ENCODE measurements at places on chromosomes 1 and 21.

GRCh38 chr1:192546596-192547190 is 28.9 kb upstream of the RGS1 start:
- DNase-seq = no peak

GRCh38 chr1:47757226-47757975 is 239.8 kb downstream of the TRABD2B start:
- DNase-seq = no peak

GRCh38 chr1:66519992-66520391 is 14.0 kb upstream of the SGIP1 start:
- no peak for DNase-seq

DNA sequence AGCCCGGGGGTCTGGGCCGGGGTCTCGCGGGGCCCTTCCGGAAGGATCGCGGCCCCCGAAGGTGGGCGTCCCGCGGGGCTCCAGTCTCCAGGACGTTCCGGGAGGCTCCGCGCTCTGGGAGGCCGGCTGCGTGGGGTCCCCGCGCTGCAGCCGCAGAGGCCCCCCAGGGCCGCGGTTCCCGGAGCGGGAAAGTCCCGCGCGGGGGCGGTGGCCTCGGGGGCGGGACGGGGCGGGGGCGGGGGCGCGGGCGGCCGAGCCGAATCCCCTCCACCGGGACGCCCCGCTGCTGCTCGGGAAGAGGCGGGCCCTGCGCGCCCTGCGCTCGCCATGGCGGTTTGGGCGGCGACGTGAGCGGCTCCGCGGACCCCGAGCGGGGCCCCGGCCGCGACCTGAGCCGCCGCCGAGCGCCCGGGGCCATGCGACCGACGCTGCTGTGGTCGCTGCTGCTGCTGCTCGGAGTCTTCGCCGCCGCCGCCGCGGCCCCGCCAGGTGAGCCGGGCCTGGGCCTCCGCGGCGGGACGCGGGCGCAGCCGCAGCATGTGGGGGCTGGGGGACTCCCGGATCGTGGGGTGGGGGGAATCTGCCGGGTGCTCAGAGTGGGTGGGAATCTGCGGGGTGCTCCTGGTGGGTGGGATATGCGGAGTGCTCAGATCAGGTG is at the start of gene IFNGR2:
Gene IFNGR2, plus strand, starts transcription at position 286 of the 658 bp plus-strand sequence. Its CDS starts 131 bp downstream, at position 417.
- DNase-seq = peak; percentile 46

GRCh38 chr1:164576291-164577271 is 17.6 kb downstream of the PBX1 start:
- no peak for DNase-seq

DNA sequence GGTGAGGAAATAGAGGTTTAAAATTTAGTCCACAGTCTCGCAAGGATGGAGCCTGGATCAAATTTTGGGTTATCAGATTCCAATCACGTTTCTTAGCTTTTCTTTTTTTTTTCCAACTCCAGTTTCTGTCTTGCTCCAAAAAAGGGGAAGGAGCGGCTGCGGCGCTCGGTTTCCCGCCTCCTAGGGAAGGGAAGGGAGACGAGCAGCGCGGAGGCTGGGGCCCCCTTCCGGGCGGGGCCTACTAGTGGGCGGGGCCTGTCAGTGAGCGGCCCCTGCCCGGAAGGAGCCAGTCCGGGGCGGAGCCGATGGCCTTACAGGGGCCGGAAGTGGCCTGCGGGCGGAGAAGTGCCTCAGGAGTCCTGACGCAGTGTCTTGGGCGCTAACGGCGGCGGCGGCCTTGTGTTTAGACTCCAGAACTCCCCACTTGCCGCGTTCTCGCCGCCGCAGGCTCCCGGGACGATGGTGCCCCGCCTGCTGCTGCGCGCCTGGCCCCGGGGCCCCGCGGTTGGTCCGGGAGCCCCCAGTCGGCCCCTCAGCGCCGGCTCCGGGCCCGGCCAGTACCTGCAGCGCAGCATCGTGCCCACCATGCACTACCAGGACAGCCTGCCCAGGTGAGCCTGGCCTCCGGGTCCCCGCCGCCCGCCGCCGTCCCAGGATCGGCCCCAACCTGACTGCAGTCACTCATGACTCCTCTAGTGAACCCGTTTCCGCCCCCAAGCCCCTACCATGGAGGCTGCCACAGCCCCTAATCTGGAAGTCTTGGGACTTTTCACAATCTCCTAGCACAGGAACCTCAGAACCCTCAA is at the start of gene CPT2:
Gene CPT2, plus strand, starts transcription at position 340 of the 806 bp plus-strand sequence. Its CDS starts 120 bp downstream, at position 460.
- DNase-seq = peak; percentile 87

DNA sequence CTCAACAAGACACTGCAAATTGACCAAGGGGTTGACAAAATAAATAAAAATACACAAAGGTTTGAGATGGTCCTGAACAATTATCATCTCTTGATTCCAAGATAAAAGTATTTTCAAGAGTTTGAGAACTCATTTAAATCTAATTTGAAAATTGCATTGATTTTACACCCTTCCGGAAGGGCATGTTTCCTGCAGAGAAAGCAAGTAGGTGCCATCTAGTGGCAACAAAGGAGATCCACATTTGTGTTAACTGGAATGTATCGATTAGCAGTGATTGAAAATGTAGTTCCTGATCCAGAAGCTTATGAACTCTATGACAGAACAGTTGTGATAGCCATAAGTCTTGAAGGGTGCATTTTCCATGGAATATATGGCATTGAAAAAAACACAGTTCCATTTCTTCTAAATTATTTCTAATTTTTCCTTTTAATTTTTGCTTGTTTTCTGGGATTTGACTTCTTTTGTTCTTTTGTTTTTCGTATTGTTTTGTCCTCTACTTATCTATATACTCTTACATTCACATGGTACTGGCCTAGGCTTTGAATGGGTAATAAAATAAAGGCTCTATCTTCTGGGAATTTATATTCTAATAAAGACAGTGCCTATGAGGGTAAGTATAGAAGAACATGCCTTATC is 143.7 kb downstream of the DNM3 start:
- no peak for DNase-seq

GRCh38 chr21:23131177-23131576 is 2133.0 kb downstream of the NCAM2 start:
- no peak for DNase-seq

DNA sequence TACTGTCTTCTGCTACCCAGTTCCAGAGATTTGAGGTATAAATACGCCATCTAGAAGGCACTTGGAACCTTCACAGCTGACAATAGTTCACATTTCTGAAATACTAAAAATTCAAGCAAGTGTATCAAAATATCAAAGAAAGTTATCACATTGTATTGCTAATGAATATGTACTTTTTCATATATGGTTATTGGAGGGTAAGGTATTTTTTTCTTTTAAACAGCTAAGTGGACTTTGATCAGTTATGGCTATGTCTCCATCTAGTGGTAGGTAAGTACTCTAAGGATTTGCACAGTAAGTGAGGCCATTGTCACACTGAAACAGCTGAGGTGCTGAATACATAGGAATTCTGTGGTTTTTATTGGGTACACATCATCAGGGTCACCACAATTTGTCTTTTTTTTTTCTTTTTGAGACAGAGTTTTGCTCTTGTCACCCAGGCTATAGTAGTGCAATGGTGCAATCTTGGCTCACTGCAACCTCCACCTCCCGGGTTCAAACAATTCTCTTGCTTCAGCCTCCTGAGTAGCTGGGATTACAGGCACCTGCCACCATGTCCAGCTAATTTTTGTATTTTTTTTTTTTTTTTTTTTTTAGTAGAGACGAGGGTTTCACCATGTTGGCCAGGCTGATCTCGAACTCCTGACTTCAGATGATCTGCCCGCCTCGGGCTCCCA is 49.1 kb upstream of the CR2 start:
- DNase-seq = no peak

- DNase-seq = no peak
Observed at GRCh38 chr1:178005450-178005849, 35.6 kb upstream of the SEC16B start.

DNA sequence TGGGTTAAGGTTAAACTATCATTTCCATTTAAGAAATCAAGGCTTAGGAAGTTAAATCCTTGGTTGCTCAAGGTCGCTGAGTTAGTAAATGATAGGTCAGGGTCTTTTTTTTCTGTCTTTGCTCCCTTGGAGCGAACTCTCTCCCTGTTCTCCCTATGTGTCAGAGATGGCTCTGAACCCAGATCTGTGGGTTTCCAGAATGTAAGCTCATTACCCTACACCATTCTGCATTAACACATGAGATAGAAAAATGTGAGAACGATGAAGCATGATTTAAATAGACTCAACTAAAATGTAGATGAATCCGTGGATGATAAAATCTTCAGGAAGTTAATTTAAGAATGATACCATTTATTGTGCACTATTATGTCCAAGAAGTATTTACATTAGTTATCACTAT is 25.0 kb upstream of the ST6GALNAC3 start:
- no peak for DNase-seq

- DNase-seq = no peak
Observed at GRCh38 chr1:155648207-155649147, 38.5 kb downstream of the MSTO1 start.

GRCh38 chr1:110824192-110824591 is 48.8 kb upstream of the CD53 start:
- no peak for DNase-seq

DNA sequence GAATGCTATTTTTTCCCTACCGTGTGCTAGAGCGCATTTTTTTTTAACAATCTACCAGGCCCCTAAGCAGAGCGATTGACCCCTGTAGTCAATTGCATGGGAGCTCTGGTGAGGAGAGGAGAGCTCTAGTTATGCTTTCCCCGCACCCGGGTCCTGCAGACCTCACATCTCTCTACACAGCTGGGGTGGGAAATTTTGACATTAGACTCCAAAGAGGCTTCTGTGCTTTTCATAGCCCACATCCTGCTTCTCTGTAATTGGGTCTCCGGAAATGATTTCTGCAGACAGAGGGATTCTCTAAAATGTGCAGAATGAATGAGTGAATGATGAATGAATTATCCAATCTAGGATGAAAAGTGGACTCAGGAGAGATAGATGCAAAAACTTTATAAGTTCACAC is 41.5 kb upstream of the DUSP10 start:
- DNase-seq = no peak

- DNase-seq = no peak
Observed at GRCh38 chr1:87024936-87025540, 110.6 kb downstream of the HS2ST1 start.

DNA sequence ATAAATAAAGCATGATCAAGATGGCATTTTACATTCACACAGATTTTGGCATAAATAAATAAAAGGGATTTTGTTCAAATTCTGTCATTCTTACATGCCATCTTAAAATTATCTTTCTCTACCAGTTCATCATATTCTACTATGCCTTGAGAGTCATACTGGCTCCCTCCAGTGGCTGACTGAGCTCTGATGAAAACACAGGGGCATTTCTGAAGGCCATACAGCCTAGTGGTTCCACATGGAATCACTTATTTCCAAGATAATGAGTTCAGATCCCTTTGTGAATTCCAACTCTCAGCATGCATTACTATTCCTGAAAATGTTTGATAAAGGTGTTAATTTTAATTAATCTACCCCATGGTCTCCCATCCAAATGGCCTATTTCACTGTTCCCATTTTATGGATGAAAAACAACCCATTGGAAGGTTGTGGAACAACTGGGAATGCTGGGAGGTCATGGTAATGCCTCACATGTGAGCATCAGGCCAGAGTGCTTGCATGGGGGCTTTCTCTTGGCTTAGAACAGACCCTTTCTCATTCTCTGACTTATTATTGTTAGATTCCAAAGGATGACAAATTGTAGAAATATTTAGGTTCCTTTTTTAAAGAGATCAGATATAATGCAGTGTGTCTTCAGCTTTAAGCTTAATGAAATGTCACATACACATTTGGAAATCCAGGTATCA is 622.4 kb upstream of the PKN2 start:
- no peak for DNase-seq

DNA sequence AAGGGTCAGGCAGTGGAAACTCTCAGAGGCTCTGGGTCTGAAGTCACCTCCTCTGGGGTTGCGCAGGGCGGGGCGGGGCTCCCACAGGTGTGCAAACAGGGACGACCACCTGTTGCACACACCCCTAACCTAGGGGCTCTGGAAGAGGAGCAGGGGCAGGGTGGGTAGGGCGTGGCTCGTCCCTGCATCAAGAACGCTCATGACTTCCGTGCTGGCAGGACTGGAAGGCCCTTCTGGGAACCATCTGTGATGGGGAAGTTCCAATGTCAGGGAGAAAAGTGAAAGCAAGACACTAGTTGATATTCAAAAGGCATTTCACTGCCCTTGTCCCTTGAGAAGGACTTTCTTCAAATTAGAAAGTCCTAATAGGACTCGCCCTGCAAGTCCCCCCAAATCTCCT is 22.1 kb upstream of the CLSTN1 start:
- DNase-seq = no peak

- no peak for DNase-seq
Observed at GRCh38 chr1:30981172-30981571, 72.6 kb upstream of the SDC3 start.

DNA sequence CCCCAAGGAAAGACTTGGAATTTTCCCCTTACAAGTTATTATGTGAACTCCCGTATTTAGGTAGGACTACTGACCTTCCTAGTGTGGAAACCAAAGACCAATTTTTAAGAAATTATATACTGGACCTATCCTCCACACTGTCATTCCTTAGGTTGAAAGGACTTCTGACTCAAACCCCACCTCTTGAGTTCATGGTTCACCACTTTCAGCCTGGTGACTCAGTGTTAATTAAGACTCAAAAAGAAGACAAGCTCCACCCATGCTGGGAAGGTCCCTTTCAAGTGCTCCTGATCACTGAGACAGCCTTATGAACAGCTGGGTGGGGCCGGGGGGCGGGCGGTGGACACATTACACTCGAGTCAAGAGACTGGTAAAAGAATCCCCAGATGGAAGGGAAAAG is 113.2 kb downstream of the LRRC53 start:
- no peak for DNase-seq

DNA sequence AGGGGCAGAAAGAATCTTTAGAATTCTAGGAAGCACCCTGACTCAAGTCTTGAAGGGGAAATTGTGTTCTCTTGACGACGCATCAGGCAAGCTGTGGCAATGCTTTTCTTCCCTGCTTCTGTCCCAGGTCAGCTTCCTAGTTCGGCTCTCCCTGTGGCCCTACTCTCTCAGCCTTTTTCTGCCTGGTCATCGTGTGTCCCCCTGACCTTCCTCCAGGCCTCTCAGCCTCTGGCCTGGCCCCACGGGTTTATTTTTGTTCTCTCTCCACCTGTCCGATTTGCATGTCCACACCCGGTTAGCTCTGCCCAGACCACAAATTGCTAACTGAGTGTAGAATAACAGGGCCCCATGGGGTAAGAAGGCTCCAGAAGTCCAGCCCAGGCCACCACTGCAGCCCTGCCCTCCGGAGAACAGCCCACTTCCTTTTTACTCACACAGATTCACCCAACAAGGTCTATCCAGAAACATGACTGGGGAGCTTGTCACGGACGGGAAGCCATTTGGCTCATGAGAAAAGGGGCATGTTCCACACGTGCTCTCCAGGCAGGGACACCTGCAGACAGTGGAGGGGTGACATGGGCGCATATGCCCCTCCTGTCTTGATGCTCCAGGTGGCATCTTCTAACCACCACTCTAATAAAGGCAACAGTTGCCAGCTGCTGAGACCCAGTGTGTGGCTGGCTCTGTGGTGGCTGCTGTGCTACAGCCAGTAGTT is 9.8 kb downstream of the KCNN3 start:
- DNase-seq = no peak

DNA sequence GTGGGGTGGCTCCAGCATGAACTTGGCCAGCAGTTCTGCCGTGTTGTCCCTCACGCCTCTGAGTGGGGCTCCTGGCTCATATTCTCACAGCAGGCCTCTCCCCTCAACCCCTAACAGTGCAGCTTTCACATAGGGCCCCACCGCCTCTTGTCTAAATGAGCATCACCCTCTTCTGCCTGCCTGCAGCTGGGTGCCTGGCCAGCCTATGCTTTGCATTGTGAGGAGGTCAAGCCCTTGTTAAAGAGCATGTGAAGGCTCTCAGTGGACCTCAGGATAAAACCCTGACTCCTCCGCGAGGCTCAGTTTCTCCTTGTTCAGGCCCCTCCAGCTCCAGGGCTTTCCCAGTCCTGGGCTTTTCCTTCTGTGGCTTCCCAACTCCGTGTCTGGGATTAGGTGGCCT is 34.8 kb downstream of the CRYAA start:
- DNase-seq = no peak

Measured in activated T-helper 9 cell treated with anti-CD3 and anti-CD28 coated beads, Interleukin-2, amount 50 U/mL, for 16 hours (primary cell).